ENCODE measurements at places on chromosomes 13 and 19.

- DNase-seq: no peak
These were observed 1342.5 kb upstream of the SLC10A2 start for GRCh38 chr13:104408733-104409132.

DNA sequence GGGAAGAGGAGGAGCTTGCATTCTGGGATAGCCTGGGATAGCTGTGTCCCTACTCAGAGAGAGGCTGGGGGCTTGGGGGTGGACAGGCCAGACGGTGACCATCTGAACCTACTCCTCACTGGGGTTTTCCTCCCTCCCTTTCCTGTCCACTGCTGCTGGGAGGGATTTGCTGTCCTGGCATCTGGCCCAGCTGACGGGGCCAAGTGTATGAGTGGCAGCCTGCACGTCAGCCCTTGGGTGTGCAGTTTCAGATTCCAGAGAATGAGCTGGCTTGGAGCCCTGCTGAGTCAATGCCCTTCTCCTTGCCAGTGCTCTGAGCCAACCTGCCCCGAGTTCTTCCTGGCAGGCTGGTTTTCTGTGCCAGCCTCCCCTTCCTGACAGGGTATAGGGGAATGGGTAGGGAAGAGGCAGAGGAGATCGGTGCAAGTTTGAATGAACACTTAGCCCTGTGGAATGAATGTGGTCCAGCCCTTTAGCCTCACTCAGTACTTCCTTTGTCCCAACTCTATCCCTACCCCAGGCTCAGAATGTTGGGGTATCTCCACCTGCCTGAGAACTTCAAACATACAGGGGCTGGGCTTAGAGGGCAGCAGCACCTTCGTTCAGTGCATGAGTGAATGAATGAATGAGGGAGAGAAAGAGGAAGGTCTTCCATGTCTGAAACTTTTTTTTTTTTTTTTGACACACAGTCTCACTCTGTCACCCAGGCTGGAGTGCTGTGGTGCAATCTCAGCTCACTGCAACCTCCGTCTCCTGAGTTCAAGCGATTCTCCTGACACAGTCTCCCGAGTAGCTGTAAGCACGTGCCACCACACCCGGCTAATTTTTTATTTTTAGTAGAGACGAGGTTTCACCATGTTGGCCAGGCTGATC is 1.8 kb upstream of the ANGPTL4 start:
- DNase-seq: peak; percentile 66

DNA sequence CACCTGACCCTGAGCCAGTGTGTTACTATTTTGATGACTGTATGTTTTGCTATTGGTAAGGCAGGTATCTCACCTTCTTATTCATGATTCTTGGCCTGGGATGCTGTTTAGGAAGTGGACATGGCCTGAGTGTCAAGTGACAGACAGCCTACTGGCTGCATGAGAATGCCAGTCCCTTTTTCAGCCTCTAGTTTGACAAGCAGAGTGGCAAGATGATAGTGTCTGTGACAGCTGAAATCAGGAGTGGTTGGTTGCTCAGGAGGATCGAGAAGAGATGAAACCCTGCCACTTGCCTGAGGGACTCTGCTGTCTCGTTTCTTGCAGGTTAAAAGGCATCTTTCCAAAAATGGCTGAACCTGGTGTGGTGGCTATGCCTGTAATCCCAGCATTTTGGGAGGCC is 7.1 kb upstream of the ELOF1 start:
- DNase-seq: no peak

DNA sequence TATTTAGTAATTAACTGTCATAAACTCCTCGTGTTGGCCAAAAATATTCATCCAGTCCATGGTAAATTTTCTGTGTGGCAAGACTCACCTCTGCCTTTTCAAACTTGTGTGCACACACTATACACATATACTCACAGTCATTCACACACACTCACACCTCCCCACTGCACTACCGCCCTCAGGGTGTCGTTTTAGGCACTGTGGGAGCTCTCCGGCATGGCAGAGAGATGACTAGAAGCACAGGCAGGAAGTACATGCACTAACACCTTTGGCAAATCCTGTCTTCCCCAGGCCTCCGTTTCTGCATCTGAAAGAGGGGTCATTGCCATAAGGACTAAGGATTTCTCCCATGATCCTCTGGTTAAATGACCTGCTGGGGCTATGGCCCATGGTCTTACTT is 62.6 kb upstream of the FARP1 start:
- no peak for DNase-seq

DNA sequence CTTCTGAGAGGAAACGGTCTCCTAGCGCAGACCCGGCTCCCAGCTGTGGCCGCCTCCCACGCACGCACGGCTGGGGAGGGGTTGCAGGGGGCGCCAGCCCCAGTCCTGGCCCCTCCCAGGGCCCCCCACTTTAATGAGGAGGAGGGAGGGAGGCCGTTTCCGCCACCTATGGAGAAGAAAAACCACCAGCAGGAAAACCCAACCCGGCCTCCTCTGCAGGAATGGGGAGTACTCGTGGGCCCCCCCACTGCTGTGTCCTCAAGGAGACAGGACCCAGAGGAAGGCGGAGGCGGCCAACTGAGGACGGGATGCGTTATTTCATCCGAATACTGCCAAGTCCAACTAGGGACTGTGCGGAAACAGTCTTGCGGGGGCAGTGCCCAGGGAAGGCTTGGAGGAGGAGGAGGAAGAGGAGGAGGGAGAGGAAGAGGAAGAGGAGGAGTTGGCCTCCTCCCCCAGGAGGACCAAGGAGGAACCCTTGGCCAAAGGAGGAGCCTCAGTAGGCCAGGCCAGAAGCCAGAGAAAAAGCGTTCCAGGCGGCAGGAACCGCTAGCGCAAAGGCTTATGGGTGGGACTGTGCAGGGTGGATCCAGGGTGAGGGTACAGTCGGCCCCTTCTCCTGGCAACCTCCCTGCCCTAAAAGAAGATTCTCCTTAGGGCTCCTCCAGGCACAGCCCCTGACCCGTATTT is 3.9 kb upstream of the SSBP4 start:
- no peak for DNase-seq

DNA sequence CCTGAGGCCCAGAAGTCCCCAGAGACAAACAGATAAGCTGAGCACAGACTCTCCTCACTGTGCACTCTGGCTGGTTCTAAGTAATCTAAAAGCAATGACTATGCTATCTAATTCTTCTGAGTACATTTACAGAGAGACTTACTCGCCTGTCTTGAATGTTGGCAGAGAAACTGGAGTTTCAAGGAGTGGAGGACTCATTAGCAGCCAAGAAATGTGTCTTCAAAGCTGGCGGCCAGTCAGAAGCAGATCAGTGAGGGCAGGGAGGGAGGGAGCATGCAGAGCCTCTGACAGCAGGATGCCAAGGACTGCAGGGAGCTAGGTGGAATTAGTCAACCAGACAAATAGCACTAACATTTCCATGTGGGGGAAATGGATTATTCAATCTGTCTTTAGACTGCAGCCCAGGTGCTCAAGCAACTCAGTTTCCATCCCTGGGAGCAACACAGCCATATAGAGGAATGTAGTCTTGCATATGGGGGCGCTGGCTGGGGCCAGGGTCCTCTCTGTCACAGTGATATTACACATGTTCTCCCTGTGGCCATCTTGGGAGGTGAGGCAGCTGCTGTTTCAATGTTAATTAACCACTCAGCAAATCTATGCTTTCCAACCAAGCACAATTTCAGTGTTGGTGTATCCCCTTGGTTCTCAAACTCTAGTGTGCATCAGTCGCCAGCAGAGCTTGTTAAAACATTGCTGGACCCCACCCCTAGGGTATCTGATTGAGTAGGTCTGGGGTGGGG is 97.9 kb downstream of the CCNA1 start:
- no peak for DNase-seq

GRCh38 chr13:32170841-32171240 is 139.3 kb downstream of the FRY start:
- DNase-seq: no peak

- DNase-seq: no peak
These were observed 8.4 kb downstream of the EPHX3 start for GRCh38 chr19:15223649-15224361.

- DNase-seq: no peak
These were observed 27.3 kb upstream of the MUC16 start for GRCh38 chr19:9037400-9038062.

- DNase-seq: no peak
These were observed 5.4 kb downstream of the MADCAM1 start for GRCh38 chr19:501646-502045.

DNA sequence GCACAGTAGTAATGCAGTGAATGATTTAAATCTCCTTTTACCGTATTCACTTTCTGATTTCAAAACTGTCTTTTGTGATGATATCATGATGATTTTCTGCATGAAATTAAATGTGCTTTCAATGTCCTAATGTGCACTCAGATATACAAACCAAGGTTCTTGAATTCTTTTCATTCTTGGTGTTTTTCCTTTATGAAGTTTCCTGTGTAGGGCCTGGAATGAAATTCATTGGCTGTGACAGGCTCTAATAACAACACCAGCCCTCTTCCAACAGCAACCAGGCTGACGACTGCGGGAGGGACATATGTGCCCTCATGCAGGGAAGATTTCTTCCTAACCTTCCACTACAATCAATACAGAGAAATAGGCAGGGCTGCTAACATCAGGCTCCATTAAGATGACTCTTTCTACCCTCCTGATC is 1052.0 kb downstream of the DIAPH3 start:
- DNase-seq: no peak

DNA sequence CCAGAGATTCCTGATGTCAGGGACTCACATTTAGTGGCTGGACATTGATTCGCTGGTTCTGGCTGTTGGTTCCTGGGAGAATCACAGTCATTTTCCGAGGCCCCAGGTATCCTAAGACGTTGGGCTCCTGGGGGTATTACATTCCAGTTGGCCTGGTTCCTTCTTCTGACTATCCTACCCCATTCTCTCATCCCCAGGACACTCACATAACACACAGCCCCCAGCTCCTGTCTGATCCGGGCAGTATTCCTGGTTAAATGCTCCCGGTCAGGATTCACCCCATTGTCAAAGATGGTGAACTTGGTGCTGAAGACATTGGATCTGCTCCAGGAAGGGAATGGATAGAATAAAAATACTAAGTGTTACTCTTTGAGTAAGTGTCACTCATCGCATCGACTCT is 11.5 kb downstream of the PPP1R15A start:
- DNase-seq: no peak

DNA sequence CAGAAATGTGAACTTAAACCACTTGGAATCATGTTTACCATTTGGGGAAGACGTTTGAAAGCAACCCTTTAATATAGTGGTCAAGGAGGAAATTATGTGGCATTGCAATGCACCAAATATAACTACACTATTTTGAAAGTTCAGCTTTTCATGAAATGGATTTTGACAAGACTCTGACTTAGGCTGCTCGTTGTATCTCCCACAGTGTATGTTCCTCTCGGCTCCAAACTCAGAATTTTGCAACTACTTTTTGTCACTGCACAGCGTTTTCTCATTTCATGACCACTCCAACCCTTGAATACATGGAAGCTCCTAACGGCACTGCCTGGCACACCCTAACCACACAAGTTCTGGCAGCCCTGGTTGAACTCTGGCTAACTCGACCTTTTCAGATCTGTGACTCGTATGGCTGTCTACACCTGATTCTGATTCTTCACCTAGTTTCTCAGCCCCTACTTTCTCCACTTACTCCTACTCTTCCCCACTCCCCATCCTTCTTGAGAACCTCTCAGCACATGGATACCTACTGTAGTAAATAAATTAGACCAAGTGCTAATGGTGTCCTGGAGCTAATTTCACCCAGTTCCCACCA is 7.0 kb upstream of the POMP start:
- no peak for DNase-seq

DNA sequence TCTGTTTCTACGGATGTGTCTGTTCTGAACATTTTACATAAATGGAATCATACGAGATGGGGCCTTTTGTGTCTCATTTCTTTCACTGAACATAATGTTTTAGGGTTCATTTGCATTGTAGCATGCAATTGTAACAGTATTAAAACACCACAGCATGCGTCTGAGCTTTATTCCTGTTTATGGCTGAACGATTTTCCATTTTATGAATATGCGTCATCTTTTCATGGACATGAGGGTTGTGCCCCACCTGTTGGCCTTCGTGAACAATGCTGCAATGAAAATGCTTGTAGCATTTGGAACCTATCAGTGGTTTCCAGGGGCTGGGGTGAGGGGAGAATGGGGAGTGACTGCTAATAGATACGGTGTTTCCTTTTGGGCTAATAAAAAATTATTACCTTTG is 5.1 kb downstream of the OR10H1 start:
- DNase-seq: no peak

DNA sequence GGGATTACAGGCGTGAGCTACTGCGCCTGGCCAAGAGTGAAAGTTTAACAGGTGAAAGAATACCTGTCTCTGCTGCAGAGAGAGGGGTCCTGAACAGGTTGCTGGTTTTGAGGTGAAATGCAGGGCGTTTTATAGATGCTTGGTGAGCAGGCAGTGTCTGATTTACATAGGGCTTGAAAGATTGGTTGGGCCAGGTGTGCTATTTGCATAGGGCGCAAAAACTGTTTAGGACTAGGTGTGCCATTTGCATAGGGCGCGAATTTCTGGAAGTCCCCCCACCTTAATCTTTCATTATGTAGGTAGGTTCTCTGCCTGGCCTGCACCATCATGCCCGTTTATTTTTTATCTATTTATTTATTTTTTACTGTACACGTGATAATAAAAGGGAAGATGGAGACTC is 4.5 kb upstream of the NDUFB7 start:
- no peak for DNase-seq

DNA sequence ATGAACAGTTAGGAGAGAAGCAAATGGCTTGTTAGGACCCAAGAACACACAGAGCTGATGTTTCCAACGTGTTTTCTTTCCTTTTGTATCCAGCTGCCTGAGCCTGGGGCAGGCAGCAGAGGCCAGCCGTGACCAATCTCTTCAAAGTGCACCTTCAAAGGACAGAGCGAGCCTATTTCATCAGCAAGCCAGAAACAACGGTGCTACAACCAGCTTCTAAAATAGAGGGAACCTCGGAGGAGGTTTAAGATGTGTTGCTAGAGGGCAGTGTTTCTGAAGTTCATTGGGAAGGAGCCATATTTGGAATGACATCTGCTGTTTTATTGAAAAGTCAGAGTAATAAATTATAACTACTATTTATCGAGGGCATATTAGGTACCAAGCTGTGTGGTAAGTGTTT is 56.2 kb upstream of the RFC3 start:
- no peak for DNase-seq

- no peak for DNase-seq
These were observed 275.6 kb downstream of the DCLK1 start for GRCh38 chr13:35855531-35856019.

- DNase-seq: no peak
These were observed 470.7 kb downstream of the FGF14 start for GRCh38 chr13:101931186-101931585.

DNA sequence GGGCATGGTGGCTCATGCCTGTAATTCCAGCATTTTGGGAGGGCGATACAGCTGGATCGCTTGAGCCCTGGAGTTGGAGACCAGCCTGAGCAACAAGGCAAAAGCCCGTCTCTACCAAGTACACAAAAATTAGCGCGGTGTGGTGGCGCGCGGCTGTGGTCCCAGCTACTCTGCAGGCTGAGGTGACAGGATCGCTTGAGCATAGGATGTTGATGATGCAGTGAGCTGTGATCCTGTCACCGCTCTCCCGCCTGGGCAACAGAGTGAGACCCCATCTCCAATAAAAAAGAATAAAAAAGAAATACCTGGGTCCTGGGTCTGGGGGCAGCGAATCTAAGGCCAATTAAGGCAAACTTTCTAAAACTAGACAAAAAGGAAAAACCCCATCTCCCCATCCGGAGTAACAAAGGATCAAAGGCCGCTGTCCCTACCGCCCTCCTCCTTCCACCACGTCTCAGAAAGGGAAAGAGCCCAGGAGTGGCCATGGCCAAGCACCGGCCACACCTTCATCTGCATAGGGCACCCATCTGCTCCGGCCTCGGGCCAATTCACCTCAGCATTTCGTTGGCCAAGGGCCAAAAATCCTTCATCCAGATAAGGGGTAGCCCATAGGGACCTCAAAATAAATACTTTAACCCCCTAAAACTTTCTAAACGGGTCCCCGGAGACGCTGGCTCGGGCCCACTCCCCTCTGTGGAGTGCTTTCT is 851 bp downstream of the ZNF320 start:
- peak; percentile 19 for DNase-seq

Measured in HuH-7.5 (cell line).